ENCODE measurements at places on chromosomes 2 and 18. TPM values are rescaled to one million over a fixed set of nuclear protein-coding genes. Genes with fewer than 3 reads are reported as not detected.

Gene PDE1A
- 15.3 TPM for total RNA-seq

Gene ST8SIA3
- not detected for total RNA-seq

Gene TTN
- total RNA-seq = under 0.01 TPM

Gene SLC23A3
- 1.4 TPM for total RNA-seq

Gene IRS1
- total RNA-seq = 99.9 TPM

Gene KIF5C
- total RNA-seq = 0.24 TPM

Gene RBM44
- total RNA-seq = not detected

Gene DHRS9
- total RNA-seq = 0.65 TPM

Gene ANKRD36
- total RNA-seq = 7.7 TPM

Gene BMP10
- total RNA-seq = not detected

Gene MCEE
- total RNA-seq = 15.4 TPM

Gene FSHR
- not detected for total RNA-seq

Gene SFT2D3
- 4.8 TPM for total RNA-seq

Gene MSTN
- total RNA-seq = not detected

Gene STARD6
- not detected for total RNA-seq

Gene SPC25
- total RNA-seq = 3.5 TPM

Gene MOGAT1
- not detected for total RNA-seq

Gene GPR35
- total RNA-seq = not detected

Gene LAMA3
- 18.1 TPM for total RNA-seq

Gene MRO
- total RNA-seq = not detected

Gene CTAGE1
- total RNA-seq = not detected

Gene SESTD1
- total RNA-seq = 11.5 TPM

Gene FAM98A
- total RNA-seq = 18.1 TPM

Gene ANKRD30BL
- not detected for total RNA-seq

Gene LCT
- total RNA-seq = 0.08 TPM

Gene ZSWIM2
- total RNA-seq = not detected

Gene FAM168B
- 101 TPM for total RNA-seq

Gene ZC3H15
- total RNA-seq = 57.1 TPM

Gene ZDBF2
- total RNA-seq = 7.3 TPM

Gene CHST10
- total RNA-seq = 19.7 TPM

Gene AQP12B
- total RNA-seq = not detected

Gene RELCH
- 13.6 TPM for total RNA-seq

Gene RND3
- total RNA-seq = 63.7 TPM

Gene DSC3
- 1.4 TPM for total RNA-seq

Gene REG3A
- not detected for total RNA-seq
